Endodermal cell (in vitro differentiated cells): ENCODE measurements at places on chromosomes 2 and 18. TPM values are rescaled to one million over a fixed set of nuclear protein-coding genes. Genes with fewer than 3 reads are reported as not detected.

DNA sequence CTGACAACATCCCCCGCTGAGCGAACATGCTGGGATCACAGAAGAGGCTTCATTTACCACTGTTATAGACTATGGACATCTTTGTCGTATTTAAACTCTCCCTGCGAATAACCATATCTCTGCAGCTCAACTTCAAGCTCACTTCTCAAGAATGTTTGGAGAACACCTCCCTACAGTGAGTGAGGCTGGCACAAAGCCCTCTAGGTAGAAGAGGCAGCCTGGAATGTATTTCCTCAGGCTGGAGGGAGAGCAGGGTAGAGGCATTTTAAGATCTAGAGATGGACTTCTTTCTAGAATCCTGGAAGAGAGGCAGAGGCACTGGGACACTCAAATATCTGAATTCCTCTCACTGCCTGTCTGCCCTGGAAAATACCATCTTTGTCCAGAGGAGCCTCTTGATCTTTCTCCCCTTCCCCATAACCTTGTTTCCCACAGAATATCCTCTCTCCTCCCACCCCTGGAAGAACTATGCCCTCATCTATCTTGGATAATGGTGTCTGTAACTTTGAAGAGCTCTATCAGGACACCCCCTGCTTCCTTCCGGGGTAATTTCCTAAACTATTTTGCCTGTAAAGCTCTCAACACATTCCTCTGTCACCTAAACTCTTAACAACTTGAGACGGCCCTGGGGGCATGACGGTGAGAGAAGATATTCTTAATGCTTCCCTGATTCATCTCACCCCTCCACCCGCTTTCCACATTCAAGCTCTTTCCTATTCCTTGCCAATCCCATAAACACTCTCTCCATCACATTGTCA lies 2.4 kb upstream of the ANTXR1 start:
- H3K36me3 ChIP-seq: no peaks in the 10 kb centered on the region
- no peak for DNase-seq
- no peak overlapping the region for H3K27ac ChIP-seq

The HSPE1 gene
- 72.2 to 198 TPM (median 190 TPM) in 3 replicates for total RNA-seq

The FAM228A gene
- total RNA-seq: 0.36 to 0.53 TPM in 2 of 3 replicates, not detected in the other

GRCh38 chr2:102264952-102265351 lies 46.4 kb upstream of the IL1RL1 start:
- no peaks in the 10 kb centered on the region for H3K36me3 ChIP-seq
- no peaks in the 10 kb centered on the region for H3K27me3 ChIP-seq
- no peak overlapping the region for H3K4me3 ChIP-seq

DNA sequence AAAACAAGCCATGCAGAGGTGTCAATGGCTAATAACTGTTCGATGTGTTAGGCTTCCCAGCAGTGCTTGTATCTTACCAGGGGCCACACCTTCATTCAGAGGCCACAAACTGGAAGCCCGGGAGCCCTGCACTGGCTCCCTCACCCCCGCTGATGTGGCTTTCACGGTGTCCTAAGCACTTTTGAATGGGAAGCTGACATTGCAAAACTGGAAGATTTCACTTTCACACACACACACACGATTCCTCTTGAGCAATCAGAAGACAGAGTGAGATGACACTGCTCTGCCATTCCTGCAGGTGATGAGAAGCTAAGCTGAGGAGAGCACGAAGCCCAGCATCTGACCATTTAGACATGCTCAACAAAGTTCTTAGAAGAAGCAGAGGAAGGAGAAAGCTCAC lies 8.6 kb upstream of the ZNF407 start:
- DNase-seq: no peak
- H3K4me3 ChIP-seq: no peak overlapping the region
- peaks cover 18% of the 10 kb centered on the region for H3K27me3 ChIP-seq
- no peak overlapping the region for H3K27ac ChIP-seq
- no peaks in the 10 kb centered on the region for H3K36me3 ChIP-seq

GRCh38 chr2:159617646-159618045 lies 1.3 kb upstream of the BAZ2B start:
- no peaks in the 10 kb centered on the region for H3K36me3 ChIP-seq
- no peak for DNase-seq
- H3K4me1 ChIP-seq: no peaks in the 10 kb centered on the region
- H3K4me3 ChIP-seq: peak overlapping the region; percentile 93
- H3K27me3 ChIP-seq: no peaks in the 10 kb centered on the region

- no peak overlapping the region for H3K27ac ChIP-seq
- no peak overlapping the region for H3K4me3 ChIP-seq
- no peaks in the 10 kb centered on the region for H3K4me1 ChIP-seq
- DNase-seq: no peak
- no peaks in the 10 kb centered on the region for H3K36me3 ChIP-seq
These were observed 679.0 kb upstream of the ID2 start for GRCh38 chr2:8002765-8003393.

DNA sequence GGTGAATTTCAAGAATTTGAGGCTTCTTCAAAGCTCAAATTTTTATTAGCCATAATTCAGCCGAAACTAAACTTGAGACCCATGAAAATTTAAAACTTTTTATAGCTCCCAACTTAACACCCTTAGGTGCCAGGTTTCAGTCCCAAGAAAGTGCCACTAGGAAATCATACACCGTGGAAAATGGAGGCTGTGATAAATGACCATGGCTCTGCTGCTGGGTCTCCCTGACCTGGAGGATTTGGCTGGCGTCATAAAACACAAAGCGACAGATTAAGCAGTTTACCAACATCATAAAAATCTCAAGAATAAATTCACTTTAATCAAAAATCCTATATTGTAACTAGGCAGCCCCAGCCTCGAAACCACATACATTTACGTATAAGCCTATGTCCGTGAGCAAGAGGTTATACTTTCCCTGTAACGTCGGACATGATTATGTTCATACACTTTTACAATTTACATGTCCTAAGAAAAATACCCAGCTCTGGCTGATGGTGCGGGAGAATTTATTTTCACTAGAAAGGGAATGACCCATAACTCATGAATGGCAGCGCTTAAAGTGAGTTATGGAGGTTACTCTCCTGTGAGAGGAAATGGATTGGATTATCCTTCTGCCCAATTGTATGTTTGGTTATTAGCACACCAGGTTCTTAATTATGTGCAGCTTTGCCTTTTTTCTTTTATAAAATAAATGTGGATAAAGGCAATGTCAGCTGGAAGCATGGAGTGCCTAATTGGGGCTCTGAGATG lies 329.4 kb downstream of the AGPS start:
- H3K27ac ChIP-seq: no peak overlapping the region
- peaks cover 23% of the 10 kb centered on the region for H3K27me3 ChIP-seq
- H3K36me3 ChIP-seq: no peaks in the 10 kb centered on the region
- no peak overlapping the region for H3K4me3 ChIP-seq
